ENCODE measurements at places on chromosomes 6 and 20. TPM values are rescaled to one million over a fixed set of nuclear protein-coding genes. Genes with fewer than 3 reads are reported as not detected.
A peak's percentile ranks its signal among the peaks of the same experiment; 100 is the strongest.

- DNase-seq, result no peak
These were observed 608.6 kb downstream of the COL12A1 start for GRCh38 chr6:74597266-74597665.

- DNase-seq, result no peak
These were observed 292.6 kb downstream of the UBE3D start for GRCh38 chr6:82772851-82773717.

DNA sequence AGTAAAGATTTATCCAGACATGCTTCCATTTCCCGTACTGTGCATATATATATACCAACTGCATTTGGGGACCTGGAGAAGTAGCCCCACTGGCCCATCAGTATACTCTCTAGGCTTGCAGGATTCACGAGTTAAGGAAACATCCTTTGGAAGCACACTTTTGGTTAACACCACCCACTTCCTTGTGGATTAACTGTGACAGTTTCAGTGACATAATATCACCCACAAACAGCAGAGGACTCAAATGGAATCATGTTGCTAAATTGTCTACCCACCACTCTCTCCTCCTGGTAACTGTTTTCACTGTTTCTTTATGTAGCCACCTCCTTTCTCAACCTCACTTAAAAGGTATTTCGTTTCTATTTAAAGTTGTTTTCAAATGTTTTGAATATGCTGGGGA lies 55.0 kb downstream of the PROKR2 start:
- DNase-seq, result no peak

DNA sequence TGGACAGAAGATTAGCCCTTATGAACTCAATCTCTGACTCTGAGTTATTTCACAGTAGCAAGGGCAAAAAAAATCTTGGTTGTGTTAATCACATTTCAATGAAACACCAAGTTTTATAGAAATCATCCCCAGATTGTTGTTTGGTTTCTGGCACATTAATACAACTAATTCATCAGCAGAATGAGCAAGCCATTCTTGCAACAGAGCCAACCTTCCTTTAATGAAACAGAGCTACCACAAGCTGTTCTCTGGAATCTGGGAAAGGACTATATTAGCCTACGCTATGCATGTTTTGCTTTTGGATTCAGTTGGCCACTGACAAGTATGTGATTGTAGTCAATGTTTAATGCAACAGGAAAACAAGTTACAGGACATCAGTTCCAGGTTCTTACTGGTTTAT lies 13.8 kb upstream of the POPDC3 start:
- DNase-seq, result no peak

GRCh38 chr6:17150096-17150495 lies 48.2 kb downstream of the STMND1 start:
- DNase-seq, result no peak

DNA sequence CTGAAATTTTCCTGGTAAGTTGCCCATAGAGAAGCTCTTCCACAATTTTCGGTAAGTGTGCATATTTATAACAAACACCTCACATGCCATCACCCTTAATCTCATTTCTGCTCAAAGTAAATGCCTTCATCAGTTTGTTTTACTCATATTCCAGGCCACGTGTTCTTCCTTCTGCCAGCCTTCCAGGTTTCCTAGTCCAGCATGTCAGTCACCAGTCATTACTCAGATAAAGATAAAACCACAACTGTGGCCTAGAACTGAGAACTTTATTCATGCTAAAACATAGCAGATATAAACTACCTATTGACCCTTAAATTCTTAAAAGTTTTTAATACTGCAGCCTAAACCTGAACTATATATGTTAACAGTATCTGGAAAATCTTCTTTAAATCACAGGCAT lies 149.5 kb upstream of the SLC22A16 start:
- DNase-seq, result no peak

- no peak for DNase-seq
These were observed 273.9 kb upstream of the TAB2 start for GRCh38 chr6:149043476-149044130.

DNA sequence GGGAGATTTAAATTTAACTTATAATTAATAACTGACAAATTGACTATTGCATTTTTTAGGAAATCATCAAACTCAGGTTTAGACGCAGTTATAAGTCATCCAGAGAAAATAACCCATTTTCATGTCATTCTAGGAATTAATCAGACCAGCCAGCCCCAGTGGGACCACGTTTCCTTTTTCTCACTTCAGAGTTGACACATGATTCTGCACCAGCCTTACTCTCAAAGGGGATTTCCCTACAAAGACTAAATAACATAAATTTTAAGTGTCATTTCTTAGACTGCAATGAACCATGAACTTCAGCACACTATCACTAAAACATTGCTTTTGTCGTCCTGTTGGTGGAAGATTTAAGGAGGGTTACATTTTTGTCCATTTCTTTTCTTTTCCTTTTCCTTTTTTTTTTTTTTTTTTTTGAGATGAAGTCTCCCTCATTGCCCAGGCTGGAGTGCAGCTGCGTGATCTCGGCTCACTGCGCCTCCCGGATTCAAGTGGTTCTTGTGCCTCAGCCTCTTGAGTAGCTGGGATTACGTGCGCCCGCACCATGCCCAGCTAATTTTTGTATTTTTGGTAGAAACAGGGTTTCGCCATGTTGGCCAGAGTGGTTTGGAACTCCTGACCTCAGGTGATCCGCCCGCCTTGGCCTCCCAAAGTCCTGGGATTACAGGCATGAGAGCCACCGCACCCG lies 3.6 kb downstream of the IPCEF1 start:
- DNase-seq, result no peak

DNA sequence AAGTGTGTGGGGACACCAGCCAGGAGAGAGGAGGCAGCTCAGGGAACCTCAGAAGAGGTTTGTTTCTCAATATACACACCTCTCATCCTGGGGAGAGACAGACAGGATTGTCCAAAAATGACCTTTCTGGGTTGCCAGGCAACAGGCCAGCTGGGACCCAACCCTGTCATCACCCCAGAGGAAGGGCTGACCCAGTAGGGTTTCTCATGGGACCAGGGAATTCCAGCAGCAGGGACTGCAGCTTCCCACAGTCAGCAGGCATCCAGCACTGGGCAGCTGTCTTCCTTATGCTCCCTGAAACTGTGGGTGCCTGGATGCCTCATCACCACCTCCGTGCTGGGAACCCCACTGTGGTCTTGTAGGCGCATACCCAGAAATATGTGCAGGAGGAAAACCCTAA lies 1.3 kb downstream of the C20orf202 start:
- DNase-seq, result no peak

GRCh38 chr6:35238843-35239289 lies 20.7 kb upstream of the ZNF76 start:
- no peak for DNase-seq

- DNase-seq, result peak; percentile 62
These were observed 131.9 kb downstream of the TRMT11 start for GRCh38 chr6:126118058-126118755.

DNA sequence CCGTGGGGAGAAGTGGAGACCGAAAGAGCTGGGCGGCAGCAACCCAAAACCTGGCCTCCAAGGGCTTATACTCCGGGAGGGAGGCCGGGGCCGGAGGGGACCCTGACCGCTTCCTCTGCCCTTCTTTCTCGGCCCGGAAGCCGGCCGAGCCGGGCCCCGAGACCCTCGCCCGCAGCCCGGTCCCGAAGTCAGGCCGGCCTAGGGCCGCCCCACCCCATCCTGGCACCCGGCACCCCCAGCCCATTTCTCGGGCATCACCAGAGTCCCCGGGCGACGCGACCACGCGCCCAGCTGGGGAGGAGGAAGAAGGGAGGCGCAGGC lies 572 bp upstream of the ZDHHC14 start:
- DNase-seq, result no peak

GRCh38 chr20:37228082-37228481 lies 33.5 kb downstream of the GHRH start:
- no peak for DNase-seq

GRCh38 chr6:135673501-135674309 lies 176.2 kb upstream of the AHI1 start:
- no peak for DNase-seq

DNA sequence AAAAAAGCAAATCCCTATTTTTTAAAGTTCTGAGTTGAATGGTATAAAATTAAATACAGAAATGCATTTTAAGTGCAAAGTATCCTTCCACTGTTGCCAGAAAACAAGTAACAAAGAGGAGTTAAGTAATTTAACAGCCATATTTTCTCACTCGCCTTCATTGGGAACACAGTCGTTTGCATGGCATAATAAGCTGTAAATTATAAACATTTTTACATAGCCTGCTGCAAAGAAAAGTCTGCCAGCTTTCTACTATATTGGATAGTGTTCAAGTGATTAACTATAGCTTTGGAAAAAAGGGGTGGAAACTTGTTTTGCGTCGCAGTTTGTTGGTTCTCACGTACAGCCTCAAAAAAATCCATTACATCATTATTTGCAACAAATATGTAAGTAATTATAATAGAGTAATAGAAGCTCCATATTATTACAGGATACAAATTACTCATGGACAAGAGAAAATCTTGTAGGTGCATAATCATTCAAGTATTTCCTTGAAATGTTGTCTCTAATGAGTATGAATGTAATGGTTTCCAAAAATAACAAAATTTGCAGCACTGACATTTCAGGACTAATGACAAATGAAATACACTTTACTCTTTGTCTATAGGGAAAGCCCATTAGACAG lies 139.3 kb downstream of the PDSS2 start:
- DNase-seq, result no peak

DNA sequence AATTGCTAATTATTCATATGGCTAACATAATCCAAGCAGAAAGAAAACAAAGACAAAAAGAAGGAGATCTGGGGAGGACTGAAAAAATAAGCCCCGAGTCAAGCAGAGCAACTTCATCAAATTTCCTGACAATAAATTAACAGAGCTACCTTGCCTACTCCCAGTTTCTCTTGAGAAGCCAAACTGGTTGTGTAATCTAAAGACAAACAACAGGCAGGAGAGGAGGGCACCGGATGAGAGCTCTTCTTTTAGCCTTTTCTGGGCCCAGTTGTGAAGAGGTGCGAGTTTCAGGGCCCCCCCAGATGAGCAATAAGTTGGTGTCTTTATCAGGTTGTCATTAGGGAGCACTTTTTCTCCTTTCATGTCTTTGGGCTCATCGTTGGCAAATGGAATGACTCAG lies 197.1 kb upstream of the PCSK2 start:
- DNase-seq, result no peak

DNA sequence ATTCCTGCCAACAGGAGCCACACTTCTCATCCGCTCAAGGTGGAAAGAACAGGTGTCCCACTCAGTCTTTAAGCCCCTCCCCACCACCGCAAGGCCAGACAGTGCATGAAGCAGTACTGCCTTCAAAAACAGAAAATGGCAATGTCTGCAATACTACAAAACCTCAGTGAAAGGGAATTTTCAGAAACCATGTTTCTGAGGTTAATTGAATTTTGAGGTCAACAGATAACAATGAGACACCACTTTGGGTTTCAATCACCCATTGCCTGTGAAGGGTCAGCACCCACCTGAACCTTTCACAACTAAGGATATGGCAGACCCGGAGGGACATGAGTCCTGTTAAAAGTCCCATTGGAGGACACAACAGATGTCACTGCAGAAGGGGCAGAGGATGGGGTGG lies 13.0 kb downstream of the ZC3H12D start:
- no peak for DNase-seq

DNA sequence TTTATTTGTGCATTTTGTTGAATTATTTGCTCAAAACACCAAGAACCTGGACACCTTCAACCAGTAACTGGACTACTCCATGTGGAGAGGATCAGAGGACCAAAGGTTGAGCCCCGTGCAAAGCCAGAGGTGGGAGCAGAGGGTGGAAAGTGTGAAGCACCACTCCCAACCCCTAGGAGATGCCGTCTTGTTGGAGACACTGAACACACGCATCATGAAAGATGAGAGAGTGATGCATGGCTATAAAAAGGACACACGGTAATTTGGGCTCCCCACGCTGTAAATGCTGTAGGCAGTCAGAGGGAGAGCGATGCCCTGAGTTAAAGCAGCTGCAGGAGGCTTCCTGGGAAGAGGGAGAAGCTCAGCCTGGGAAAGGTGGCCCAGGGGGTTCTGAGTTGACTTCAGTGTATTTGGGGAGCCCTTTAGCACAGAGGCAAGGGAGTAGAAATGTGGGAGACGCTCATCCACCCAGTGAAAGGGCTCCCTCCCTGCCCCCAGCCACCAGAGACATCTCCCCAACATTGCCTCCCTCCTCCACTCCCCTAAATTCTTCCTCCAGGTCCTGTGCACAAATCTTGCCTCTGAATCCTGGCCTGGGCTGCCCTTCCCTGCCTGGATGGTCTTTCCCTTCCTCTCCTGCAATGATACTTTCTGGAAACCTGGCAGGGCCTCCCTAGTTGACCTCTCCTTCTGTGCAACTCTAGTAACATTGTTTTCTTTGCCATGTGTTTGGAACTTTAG lies 55.8 kb upstream of the IYD start:
- DNase-seq, result no peak

- DNase-seq, result no peak
These were observed 116.5 kb upstream of the ESR1 start for GRCh38 chr6:151690768-151691562.

DNA sequence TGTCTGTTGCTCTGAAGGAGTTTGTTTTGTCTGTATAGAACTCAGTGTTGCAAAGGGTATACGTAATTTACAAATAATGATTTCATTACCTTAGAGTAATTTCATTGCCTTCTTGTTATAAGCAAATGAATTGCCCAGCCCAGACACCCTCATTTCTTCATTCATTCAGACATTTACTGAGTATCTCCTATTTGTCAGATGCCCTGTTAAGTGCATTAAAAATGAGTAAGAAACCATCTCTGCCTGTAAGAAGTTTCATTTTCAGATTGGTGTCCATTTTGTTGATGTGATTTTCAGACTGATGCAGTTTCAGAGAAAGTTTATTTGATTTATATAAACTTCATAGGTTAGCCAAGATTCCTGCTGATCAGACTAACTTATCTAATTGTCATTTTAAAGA lies 429.3 kb downstream of the PHF3 start:
- DNase-seq, result no peak

- DNase-seq, result no peak
These were observed 14.7 kb downstream of the PABPC1L start for GRCh38 chr20:44924541-44924940.

- no peak for DNase-seq
These were observed 108.7 kb downstream of the MYB start for GRCh38 chr6:135289816-135290215.

The UNC5CL gene
- polyA plus RNA-seq, result 3.1 TPM

The SYNDIG1 gene
- 4.9 TPM for polyA plus RNA-seq

The DBNDD2 gene
- polyA plus RNA-seq, result 30.5 TPM

The SOX4 gene
- polyA plus RNA-seq, result 34.2 TPM

The VSX1 gene
- not detected for polyA plus RNA-seq
